ENCODE measurements at places on chromosomes 12 and 14.

GRCh38 chr12:65463611-65464010 lies 185.1 kb downstream of the MSRB3 start:
- DNase-seq, result no peak

DNA sequence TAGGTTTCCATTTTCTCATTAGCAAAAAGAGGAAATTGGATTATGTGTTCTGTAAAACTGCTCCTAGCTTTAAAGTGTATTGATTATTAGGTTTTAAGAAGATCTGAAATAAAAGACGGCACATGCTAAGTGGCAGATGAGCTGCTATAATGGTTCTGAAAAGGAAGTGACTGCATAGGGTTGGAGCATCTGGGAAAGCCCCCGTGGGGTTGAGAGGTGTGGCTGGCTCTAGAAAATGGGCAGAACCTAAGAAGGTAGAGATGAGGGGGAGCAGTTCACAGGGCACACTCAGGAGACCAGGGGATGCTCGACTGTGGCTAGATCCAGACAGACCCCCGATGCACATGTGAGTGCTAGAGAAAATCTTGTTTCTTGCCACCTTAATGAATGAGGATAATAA lies 1.9 kb downstream of the IFNG-AS1 start:
- peak; percentile 43 for DNase-seq

GRCh38 chr12:57300961-57301584 lies 50.1 kb upstream of the STAC3 start:
- no peak for DNase-seq

- DNase-seq, result no peak
Measured at GRCh38 chr14:38207377-38207735, 348 bp upstream of the SSTR1 start.

GRCh38 chr14:101363880-101364391 lies 197.4 kb upstream of the DIO3 start:
- no peak for DNase-seq

GRCh38 chr12:4114986-4115385 lies 158.6 kb upstream of the CCND2 start:
- DNase-seq, result no peak

DNA sequence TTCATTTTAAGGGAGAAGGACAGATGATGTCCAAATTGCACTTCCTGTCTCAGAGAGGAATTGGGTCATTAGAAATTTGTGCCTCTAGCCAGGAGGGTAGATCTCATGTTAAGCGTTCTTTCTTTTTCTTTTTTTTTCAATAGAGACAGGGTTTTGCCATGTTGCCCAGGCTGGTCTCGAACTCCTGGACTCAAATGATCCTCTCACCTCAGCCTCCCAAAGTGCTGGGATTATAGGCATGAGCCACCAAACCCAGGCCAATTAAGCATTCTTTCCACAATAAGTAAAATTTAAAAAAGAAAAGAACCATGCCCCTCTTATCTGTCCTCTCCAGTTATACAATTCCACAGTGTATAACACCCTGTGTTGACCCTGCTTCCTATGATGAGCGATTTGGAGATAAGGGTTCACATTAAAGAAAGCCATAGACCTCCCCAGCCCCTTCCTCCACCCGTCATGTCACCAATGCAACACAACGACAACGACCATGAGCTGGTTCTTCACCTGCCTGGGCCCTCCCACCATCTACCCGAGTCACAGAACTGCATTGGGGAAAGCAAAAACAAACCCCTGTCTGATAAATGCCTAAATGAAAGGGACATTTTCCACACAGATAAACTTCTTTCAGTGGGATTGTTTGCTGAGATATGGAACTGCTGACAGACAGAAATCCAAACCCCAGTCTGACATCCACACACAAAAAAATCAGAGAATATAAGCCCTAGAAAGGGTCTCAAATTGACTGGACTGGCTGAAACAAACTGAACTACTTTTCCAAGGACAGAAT lies 37.3 kb downstream of the SSH1 start:
- no peak for DNase-seq

- DNase-seq, result no peak
Measured at GRCh38 chr14:96638041-96638855, 136.1 kb downstream of the PAPOLA start.

GRCh38 chr12:103468837-103469236 lies 26.9 kb downstream of the C12orf42 start:
- DNase-seq, result no peak

DNA sequence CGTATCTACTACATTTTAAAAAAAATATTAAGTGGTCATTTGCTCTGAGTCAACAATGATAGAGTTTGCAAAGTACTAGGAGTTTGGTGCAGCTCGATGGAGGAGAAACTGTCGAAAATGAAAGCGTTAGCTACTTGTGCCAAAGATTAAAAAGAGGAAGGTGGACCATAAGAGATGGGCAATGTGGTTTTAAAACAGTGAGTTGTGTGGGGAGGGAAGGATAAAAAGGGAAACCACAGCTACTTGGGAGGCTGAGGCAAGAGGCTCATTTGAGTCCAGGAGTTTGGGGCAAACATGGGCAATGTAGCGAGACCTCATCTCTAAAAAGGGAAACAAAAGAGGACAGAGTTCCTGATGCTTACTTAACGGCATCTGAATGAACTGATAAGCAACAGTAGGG lies 18.2 kb upstream of the STRAP start:
- no peak for DNase-seq

- DNase-seq, result no peak
Measured at GRCh38 chr14:92641306-92641705, 107.1 kb downstream of the LGMN start.

- no peak for DNase-seq
Measured at GRCh38 chr14:67697006-67697405, 1.4 kb upstream of the RDH11 start.

DNA sequence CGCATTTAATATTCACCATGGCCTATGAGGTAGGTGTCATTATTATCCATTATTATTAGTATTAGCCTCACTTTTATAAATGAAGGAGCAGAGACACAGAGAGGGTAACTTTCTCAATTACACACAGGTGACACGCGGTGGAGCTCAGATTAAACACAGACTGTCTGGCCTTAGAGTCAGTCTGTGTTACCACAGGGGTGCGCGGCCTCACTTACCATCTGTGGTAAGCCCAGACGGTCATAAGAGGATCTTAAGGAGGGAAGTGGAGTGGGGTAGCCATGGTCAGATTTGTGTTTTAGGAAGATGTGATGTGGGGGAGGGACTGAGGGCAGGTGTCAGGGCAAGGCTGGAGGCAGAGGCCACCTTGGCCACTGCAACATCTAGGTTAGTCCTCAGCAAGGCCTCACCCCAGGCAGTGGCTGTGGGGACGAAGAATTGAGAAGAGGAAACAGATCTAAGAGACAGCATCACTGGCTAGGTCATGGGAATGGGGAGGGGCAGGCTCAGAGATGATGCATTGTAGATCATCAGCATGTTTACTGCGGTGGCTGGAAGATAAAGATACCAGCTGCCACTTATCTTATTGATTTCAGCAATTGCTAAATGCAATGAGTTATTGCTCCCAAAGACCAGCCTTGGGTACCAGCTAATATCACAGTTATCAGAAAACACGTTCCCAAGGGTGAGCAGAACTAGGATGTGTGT lies 67.1 kb downstream of the SERPINA3 start:
- no peak for DNase-seq

GRCh38 chr12:105569886-105570285 lies 239.4 kb downstream of the C12orf75 start:
- no peak for DNase-seq

DNA sequence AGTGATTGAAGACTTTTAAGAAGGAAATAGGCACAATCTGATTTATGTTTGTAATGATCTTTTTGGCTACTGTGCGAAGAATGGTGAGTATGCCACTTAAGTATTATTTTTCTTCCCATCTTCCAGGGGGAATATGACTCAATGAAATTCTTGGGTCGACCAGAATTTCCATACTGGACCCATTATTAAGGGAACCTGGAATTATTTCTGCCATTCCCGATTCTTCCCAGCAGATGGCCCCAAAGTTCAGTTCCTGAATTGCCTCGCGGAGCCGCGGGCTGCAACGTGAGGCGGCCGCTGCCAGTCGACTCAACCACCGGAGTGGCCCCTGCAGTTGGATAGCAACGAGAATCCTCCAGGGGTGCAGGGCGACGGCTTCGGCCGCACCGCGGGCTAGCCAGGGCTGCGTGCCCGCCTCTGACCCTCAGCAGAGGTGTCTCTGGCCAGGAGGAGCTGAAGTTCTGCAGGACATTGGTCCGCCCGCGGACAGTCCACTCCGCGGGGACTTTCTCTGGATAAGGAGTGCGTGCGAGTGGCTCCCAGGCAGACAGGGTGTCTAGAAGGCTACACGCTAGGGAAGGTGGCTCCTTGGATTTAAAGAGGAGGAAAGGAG lies 628 bp upstream of the TSHR start:
- peak; percentile 86 for DNase-seq

DNA sequence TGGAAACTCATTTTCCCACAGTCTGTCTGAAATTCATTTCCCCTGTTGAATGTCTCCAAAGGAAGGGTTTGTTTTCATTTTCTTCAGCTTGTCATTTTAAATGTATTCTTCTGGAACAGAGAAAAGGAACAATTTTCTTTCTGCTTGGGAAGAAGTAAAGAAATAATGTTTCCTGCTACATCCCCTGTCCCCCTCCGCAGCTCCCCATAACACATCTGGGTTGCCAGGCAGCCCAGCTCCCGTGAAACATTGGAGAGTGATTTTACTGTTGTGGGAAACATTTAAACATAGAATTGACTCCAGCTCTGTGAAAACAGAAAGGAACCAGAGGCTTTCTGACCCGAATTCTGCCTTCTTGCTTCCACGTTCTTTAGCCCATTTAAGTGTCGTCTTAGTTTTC lies 159.5 kb downstream of the TMEM132C start:
- no peak for DNase-seq

GRCh38 chr12:116892349-116893140 lies 11.3 kb upstream of the HRK start:
- DNase-seq, result no peak

GRCh38 chr14:78403278-78403815 lies 233.2 kb downstream of the NRXN3 start:
- no peak for DNase-seq

DNA sequence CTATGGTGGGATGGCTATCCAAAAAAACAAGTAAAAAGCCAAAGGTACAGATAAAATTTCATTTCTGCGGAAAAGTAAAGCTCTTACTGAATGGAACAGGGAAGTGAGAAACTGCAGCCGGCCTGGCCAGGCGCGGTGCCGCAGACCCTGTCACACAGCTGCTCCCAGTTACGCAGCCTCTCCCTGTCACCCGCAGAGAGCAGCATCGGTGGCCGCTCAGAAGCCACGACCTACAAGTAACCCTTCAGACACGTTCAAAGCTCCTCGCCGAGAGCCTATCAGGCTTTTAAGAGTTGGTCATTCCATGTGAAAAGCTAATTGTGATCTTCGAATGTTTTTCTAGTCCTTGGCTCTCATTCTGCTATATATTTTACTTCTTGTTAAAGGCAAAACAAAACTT lies 11.0 kb upstream of the ANKLE2 start:
- DNase-seq, result no peak

- DNase-seq, result no peak
Measured at GRCh38 chr14:30708157-30708556, 86.0 kb downstream of the SCFD1 start.

- no peak for DNase-seq
Measured at GRCh38 chr14:94795372-94795771, 25.5 kb upstream of the GSC start.

All from mucosa of descending colon (tissue), 3 donors.